Activated T-helper 17 cell treated with anti-CD3 and anti-CD28 coated beads, Interleukin-2, amount 50 U/mL, for 72 hours (primary cell): ENCODE measurements at places on chromosomes 13 and 19. TPM values are rescaled to one million over a fixed set of nuclear protein-coding genes. Genes with fewer than 3 reads are reported as not detected.

DNA sequence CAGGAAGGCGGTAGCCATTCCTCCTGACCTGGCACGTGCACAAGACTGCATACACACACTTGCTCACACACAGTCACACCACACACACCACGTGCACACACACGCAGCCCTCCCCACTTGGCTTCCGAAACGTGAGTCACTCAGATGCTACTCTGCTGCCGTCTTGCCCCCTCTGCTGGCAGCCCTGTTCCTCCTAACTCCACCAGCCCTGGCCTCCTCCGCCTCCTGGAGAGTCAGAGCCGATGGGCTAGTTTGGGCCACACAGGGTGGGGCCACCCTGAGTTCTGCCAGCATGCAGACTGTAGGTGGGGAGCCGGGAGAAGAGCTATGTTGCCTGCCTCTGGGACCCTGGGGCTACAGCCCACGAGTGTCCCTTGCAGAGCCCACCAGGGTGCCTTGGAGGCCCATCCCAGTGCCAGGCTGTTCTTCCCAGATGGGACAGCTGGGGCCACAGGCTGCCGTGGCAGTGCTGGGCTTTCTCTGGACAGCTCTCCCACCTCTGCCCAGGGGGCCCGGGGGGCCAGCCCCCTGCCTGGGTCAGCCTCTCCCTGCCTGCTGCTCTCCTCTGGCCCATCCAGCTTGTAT lies 12.1 kb downstream of the PIN1 start:
- peak; percentile 80 for ATAC-seq

The NDFIP2 gene
- 129 TPM for total RNA-seq

The CYSLTR2 gene
- total RNA-seq = 1.8 TPM

- ATAC-seq = peak; percentile 99
Observed at GRCh38 chr13:112752711-112753541, 63.1 kb downstream of the ATP11A start.

- ATAC-seq = no peak
Observed at GRCh38 chr19:44005973-44006372, 3.2 kb downstream of the ZNF230 start.

The ATP4B gene
- not detected for total RNA-seq

GRCh38 chr19:46659151-46660007 lies 1.6 kb downstream of the DACT3 start:
- no peak for ATAC-seq

The ANKLE1 gene
- 4.4 TPM for total RNA-seq

GRCh38 chr19:46021531-46022041 lies 1.3 kb downstream of the PGLYRP1 start:
- ATAC-seq = no peak

DNA sequence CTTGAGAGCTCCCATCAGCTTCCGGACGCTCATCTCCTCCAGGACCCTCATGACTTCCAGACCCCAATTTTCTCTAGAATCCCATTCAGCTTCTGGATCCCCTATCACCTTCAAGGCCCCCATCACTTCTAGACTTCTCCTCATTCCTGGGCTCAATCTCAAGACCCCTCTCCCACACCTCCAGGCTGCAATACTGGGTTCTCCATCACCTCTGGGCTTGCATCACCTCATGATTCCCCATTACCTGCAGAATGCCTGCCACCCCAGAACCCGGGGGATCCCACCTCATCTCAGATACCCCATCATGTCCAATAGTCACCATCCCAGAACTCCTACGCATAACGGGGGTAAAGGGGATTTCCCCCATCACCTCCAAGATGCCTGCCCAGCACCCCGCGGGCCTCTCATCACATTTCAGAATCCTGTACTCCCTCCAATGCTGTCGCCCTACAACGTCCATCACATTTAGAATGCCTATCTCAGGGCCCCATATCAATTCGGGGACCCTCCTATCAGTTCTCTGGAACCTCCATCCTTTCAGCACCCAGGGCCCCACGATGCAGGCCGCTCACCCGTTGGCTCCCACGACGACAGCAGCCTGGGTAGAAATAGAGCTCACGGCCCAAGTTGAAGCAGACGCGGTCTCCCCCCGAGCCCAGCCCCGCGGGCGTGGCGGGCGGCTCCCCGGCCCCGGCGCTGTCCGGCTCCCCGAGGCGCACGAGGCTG lies 738 bp downstream of the DMWD start:
- ATAC-seq = peak; percentile 2
